HCT116 (cell line): ENCODE measurements at places on chromosomes 3 and 15. TPM values are rescaled to one million over a fixed set of nuclear protein-coding genes. Genes with fewer than 3 reads are reported as not detected.
A peak's percentile ranks its signal among the peaks of the same experiment; 100 is the strongest.

- peaks cover 18% of the 10 kb centered on the region for H3K4me1 ChIP-seq
- peak overlapping the region; percentile 75 for H3K27ac ChIP-seq
- DNase-seq = no peak
- 0 out of 2 replicates have a peak, but pooled peaks cover 3% of the 10 kb centered on the region for H3K36me3 ChIP-seq
- no peaks in the 10 kb centered on the region for H3K27me3 ChIP-seq
These were observed 873 bp downstream of the CAPN7 start for GRCh38 chr3:15206662-15207576.

GRCh38 chr15:52139599-52140462, 27.3 kb upstream of the BCL2L10 start:
- peaks cover 12% of the 10 kb centered on the region for H3K4me1 ChIP-seq
- H3K27me3 ChIP-seq = no peaks in the 10 kb centered on the region
- no peak overlapping the region for H3K4me3 ChIP-seq

DNA sequence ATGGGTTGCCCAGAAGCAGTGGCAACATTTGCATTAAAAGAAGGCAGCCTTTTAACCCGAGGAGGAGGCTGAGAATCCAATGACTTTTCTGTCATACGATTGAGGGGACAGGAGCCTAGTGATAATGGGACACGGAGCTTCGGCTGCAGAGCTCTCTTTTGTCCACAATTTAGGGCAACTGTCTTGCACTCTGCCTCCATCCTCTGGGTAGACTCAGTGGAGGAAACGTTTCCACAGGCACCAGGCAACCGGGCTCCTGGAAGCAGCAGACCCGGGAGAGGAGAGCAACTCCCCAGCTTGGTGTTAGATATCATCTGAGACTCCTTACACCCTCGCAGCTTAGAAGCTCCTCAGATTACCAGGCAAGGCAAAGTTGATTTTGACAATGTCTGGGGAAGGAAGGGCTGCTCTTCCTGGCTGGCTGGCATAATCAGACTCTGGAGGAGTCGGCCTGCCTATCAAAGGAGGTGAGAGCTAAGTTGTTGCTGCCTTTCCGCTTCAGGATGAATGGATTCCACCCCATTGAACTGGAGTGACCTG, 43.5 kb upstream of the RNU6-1 start:
- no peak overlapping the region for H3K4me3 ChIP-seq
- no peak overlapping the region for H3K27ac ChIP-seq
- DNase-seq = no peak
- H3K36me3 ChIP-seq = no peaks in the 10 kb centered on the region
- H3K27me3 ChIP-seq = no peaks in the 10 kb centered on the region
- peaks cover 14% of the 10 kb centered on the region for H3K4me1 ChIP-seq

- H3K27ac ChIP-seq = no peak overlapping the region
- DNase-seq = no peak
- no peaks in the 10 kb centered on the region for H3K36me3 ChIP-seq
- H3K4me3 ChIP-seq = no peak overlapping the region
These were observed 9.0 kb upstream of the ZSCAN2 start for GRCh38 chr15:84591815-84592214.

DNA sequence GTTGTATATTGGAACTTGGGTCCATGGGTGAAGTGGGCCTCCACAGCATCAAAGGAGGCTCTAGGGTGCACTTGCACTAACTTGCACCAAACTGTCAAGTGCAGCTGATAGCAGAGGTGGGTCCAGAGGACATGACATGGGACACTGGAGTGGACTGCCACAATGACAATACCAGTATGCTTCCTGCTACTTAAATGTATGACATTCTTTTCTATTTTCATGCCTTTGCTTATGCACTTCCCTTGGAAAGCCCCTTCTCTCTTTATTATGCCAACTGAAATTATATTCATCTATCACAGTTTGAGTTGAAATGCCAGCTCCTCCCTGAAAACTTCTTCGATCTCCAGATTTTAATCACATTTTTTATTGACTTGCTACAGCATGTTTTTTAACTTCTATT, 101.8 kb downstream of the CFAP20DC start:
- H3K36me3 ChIP-seq = no peaks in the 10 kb centered on the region
- H3K4me3 ChIP-seq = no peak overlapping the region
- no peak for DNase-seq
- H3K27ac ChIP-seq = no peak overlapping the region

DNA sequence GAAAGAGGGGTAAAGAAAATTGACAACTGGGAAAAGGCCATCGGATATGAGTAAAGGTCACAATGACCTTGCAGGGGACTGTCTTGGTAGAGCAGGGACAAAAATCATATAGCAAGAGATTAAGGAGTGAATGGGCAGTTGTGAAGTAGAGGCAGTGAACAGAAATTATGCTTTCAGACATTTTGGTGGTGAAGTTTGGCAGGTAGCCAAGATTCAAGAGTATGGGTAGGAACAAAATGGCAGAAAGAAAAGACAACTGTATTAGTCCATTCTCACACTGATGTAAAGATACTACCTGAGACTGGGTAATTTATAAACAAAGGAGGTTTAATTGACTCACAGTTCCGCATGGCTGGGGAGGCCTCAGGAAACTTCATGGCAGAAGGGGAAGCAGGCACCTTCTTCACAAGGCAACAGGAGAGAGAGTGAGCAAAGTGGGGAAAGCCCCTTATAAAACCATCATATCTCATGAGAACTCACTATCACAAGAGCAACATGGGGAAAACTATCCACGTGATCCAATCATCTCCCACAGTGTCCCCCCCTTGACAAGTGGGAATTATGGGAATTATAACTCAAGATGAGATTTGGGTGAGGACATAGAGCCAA, 84.0 kb downstream of the CGNL1 start:
- no peaks in the 10 kb centered on the region for H3K4me1 ChIP-seq
- no peak overlapping the region for H3K27ac ChIP-seq
- H3K36me3 ChIP-seq = no peaks in the 10 kb centered on the region
- no peak overlapping the region for H3K4me3 ChIP-seq
- no peaks in the 10 kb centered on the region for H3K27me3 ChIP-seq

DNA sequence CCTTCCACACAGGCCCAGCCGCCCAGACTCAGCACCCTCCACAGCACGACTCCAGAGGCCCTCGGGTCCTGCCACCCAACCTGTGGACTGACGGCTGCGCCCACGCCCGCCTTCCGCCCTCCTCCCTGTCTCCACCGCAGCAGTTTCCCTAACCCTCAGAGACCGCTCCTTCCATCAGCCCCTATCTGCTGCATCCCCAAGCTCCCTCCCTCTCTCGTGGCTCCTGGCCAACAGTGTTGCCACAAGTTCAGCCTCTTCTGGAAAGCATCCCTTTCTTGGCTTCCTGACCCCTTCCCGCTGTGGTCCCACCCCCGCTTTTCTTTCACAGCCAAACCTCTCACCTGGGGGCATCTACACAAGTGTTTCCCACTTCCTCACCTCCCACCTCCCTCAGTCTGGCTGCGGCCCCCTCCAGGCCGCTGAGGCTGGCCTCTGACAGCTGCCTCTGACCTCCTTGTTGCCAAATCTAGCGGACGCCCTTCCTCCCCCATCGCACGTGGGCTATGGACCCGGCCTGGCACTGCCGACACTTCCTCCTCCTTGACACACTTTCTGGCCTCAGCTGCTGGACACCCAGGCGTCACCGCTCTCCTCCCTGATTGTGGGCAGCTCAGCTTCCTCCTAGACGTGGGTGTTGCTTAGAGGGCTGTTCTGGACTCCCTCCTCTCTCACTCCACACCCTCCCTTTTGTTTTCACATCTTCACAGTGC, 168.8 kb upstream of the TLE3 start:
- peaks cover 37% of the 10 kb centered on the region for H3K4me1 ChIP-seq

GRCh38 chr15:81011593-81011992, 10.9 kb downstream of the TLNRD1 start:
- no peak for DNase-seq
- no peak overlapping the region for H3K4me3 ChIP-seq
- no peaks in the 10 kb centered on the region for H3K27me3 ChIP-seq
- no peaks in the 10 kb centered on the region for H3K4me1 ChIP-seq
- no peak overlapping the region for H3K27ac ChIP-seq

DNA sequence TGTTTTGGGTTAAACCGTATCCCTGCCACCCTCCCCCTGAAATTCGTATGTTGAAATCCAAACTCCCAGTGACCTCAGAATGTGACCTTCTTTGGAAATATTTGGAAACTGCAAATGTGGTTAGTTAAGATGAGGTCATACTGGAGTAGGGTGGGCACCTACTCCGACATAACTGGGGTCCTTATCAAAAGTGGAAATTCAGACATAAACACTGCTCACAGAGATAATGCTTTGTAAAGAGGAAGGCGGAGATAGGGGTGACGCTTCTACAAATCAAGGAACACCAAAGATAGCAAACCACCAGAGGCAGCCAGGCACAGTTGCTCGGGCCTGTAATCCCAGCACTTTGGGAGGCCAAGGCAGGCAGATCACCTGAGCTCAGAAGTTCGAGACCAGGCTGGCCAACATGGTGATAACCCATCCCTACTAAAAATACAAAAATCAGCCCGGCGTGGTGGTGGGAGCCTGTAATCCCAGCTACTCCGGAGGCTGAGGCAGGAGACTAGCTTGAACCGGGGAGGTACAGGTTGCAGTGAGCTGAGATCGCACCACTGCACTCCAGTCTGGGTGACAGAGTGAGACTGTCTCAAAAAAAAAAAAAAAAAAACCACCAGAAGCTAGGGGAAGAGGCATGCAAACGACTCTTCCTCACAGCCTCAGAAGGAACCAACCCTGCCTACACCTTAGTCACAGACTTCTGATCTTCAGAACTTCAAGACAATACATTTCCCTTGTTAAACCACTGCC, 51.1 kb upstream of the CHD2 start:
- no peak overlapping the region for H3K27ac ChIP-seq
- peaks cover 12% of the 10 kb centered on the region; the same call in 1 of the 2 replicates for H3K4me1 ChIP-seq
- no peaks in the 10 kb centered on the region for H3K27me3 ChIP-seq
- no peak for DNase-seq
- no peak overlapping the region for H3K4me3 ChIP-seq

DNA sequence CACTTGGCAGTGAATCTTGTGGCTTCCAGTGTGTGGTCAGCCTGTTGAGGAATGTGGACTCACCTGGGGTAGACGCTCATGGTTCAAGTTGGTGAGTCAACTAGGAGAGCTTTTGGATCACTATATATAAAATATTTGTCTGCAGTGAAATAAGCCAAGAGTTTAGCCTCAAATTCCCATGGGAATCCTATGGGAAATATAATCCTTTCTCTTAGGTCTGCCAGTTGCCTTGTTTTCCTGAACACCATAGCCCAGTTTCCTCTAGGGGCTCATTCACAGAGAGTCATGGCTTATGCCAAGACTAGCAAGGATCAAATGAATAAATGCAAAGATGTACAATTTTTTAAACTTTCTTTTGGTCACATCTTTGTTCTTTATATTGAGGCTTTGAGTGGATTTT, 100.1 kb upstream of the NPHP3 start:
- no peak for DNase-seq
- no peaks in the 10 kb centered on the region for H3K36me3 ChIP-seq
- no peaks in the 10 kb centered on the region for H3K4me1 ChIP-seq

- no peak overlapping the region for H3K4me3 ChIP-seq
- H3K4me1 ChIP-seq = no peaks in the 10 kb centered on the region
- H3K27ac ChIP-seq = no peak overlapping the region
- H3K27me3 ChIP-seq = peaks cover 43% of the 10 kb centered on the region
- DNase-seq = no peak
- H3K36me3 ChIP-seq = no peaks in the 10 kb centered on the region
These were observed 193.8 kb upstream of the PPP2R3A start for GRCh38 chr3:135771760-135772159.

GRCh38 chr3:31013843-31014242, 119.4 kb upstream of the GADL1 start:
- no peak overlapping the region for H3K27ac ChIP-seq
- H3K36me3 ChIP-seq = no peaks in the 10 kb centered on the region
- DNase-seq = no peak
- no peak overlapping the region for H3K4me3 ChIP-seq
- no peaks in the 10 kb centered on the region for H3K4me1 ChIP-seq

- DNase-seq = no peak
- peaks cover 3% of the 10 kb centered on the region; the same call in 1 of the 2 replicates for H3K27me3 ChIP-seq
- H3K4me3 ChIP-seq = no peak overlapping the region
- no peaks in the 10 kb centered on the region; the same call in 1 of the 2 replicates for H3K4me1 ChIP-seq
- no peaks in the 10 kb centered on the region for H3K36me3 ChIP-seq
These were observed 14.6 kb downstream of the HDC start for GRCh38 chr15:50250760-50251394.

DNA sequence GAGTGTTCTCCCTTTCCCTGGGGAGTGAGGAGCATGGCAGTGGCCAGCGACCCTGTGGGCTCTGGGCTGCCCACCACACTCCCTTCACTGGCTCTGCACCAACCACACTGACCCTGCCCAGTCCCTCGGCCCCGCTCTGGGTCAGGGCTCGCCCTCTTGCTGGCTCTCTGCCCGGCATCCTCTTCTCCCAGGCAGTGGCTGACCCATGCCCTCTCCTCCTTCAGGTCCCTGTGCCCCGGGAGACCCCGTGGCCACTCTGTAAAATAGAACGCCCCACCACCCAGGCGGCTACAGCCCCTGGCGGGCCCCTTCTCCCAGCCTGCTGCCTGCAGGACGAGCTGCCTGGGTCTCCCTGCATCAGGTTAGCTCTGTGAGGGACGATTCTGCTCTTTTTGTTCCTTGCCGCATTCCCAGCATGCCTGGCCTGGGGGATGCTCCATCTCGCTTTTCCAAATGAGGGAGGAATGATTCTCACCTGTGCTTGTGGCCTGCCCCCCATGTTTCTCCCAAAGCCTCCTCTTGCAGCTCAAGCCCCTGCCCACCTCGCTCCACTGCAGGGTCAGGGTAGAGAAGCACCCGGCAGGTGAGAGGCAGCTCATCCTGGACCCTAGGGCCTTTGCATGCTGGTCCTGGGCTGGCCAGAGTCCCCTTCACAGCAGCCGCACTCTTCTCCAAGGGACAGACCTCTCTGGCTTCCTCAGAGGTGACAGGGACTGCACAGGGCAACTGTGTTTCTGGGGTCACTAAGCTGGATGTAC, 14.5 kb upstream of the CFAP100 start:
- H3K4me1 ChIP-seq = no peaks in the 10 kb centered on the region
- DNase-seq = no peak
- no peaks in the 10 kb centered on the region for H3K36me3 ChIP-seq
- H3K4me3 ChIP-seq = no peak overlapping the region
- H3K27ac ChIP-seq = no peak overlapping the region

- H3K36me3 ChIP-seq = no peaks in the 10 kb centered on the region
- peak; percentile 3 for DNase-seq
- H3K4me1 ChIP-seq = peaks cover 17% of the 10 kb centered on the region
- peak overlapping the region; percentile 92 for H3K27ac ChIP-seq
These were observed 567 bp downstream of the TOP2B start for GRCh38 chr3:25663869-25664811.

- peaks cover 20% of the 10 kb centered on the region for H3K4me1 ChIP-seq
- no peak overlapping the region for H3K27ac ChIP-seq
- H3K36me3 ChIP-seq = no peaks in the 10 kb centered on the region
- H3K4me3 ChIP-seq = no peak overlapping the region
These were observed 5.1 kb downstream of the SLC51B start for GRCh38 chr15:65050270-65050669.

- DNase-seq = no peak
- H3K4me1 ChIP-seq = no peaks in the 10 kb centered on the region
- no peak overlapping the region for H3K27ac ChIP-seq
- no peaks in the 10 kb centered on the region for H3K36me3 ChIP-seq
- no peak overlapping the region for H3K4me3 ChIP-seq
- no peaks in the 10 kb centered on the region for H3K27me3 ChIP-seq
These were observed 173.1 kb upstream of the TBL1XR1 start for GRCh38 chr3:177370246-177370822.

The C2CD4B gene
- total RNA-seq = not detected

The KCNMB3 gene
- not detected for total RNA-seq

The CCR8 gene
- not detected for total RNA-seq

The CLDN11 gene
- total RNA-seq = 0.22 TPM

The SLC22A14 gene
- 0.22 TPM for total RNA-seq

The ATOSA gene
- 4.7 TPM for total RNA-seq

The VPS13C gene
- 18.6 TPM for total RNA-seq

The RAD54L2 gene
- 20.2 TPM for total RNA-seq

The RAB6B gene
- total RNA-seq = 14.1 TPM
